ENCODE measurements at places on chromosomes 7 and 10.

GRCh38 chr7:120353171-120353570 is 80.2 kb downstream of the KCND2 start:
- no peak for DNase-seq

GRCh38 chr7:32479574-32480200 is 10.5 kb downstream of the LSM5 start:
- DNase-seq: no peak

DNA sequence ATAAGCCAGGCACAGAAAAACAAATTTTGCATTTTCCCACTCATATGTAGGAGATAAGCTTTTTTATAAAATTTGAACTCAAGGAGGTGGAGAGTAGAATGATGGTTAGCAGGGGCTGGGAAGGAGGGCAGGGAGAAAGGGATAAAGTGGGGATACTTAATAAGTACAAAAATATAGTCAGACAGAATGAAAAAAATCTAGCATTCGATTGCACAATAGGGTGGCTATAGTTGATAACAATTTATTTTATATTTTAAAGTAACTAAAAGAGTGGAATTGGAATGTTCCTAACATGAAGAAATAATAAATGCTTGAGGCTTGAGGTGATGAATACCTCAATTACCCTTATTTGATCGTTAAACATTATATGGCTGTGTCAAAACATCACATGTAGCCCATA is 415.7 kb upstream of the STEAP1 start:
- DNase-seq: no peak

DNA sequence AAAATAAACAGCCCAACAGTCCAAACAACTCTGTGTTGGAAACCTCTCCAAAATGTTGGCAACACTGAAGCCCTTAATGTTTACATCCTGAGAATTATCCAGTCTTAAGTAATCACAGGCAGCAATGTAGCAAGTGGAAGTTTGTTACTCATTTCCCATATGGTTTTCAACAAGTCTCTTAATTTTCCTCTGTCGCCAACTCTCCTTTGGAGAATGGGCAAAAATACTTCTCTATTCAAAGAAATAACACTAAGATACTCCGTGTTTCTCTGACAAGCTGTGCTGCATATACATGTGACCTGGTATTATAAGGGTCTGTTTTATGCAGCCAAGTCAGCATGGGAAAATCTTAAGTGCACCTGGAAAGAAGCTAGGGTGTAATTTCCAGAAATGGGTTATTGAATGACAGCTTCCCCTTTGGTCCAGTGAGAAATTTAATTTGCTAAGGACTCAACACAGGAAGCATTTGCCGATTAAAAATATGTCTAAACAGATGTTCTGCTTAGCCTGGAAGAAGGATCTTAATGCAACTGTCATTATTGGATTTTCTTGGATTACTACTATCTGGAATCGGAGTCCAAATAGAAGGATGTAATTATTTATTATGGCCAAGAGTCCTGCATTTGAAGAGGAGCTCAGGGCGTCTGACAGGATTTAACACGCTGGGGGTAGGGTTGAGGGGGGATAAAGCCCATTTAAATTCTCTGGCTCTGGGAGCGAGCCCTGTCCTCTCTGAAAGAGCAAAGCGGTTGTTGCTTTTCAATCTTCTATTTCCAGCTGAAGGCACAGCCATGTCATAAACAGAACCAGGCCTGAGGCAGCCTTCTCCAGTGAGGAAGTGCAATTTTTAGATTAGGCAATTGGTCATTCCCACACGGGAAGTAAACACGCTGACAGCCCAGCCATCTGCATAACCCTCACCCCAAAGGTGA is 73.1 kb downstream of the TLL2 start:
- no peak for DNase-seq

- DNase-seq: no peak
Measured at GRCh38 chr10:50799595-50799994, 59.9 kb downstream of the ASAH2B start.

- no peak for DNase-seq
Measured at GRCh38 chr7:91424371-91424770, 160.1 kb downstream of the FZD1 start.

DNA sequence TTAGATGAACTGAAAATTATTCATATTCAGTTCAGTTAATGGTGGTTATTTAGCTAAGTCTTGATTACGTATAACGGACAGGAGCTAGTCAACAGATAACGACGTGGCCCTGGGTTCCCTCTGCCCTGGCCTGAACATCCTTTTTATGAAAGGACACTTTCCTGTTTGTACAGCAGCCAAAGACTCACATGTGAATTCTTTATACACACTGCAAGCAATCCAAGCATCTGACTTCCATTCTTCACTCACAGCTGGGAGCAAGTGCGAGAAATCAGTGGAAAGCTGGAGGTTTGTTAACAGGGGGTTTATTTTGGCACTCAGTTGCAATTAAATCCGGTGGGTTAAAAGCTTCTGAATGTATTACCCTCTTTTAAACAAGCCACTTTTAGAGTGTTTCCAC is 148.1 kb upstream of the GDF10 start:
- no peak for DNase-seq

DNA sequence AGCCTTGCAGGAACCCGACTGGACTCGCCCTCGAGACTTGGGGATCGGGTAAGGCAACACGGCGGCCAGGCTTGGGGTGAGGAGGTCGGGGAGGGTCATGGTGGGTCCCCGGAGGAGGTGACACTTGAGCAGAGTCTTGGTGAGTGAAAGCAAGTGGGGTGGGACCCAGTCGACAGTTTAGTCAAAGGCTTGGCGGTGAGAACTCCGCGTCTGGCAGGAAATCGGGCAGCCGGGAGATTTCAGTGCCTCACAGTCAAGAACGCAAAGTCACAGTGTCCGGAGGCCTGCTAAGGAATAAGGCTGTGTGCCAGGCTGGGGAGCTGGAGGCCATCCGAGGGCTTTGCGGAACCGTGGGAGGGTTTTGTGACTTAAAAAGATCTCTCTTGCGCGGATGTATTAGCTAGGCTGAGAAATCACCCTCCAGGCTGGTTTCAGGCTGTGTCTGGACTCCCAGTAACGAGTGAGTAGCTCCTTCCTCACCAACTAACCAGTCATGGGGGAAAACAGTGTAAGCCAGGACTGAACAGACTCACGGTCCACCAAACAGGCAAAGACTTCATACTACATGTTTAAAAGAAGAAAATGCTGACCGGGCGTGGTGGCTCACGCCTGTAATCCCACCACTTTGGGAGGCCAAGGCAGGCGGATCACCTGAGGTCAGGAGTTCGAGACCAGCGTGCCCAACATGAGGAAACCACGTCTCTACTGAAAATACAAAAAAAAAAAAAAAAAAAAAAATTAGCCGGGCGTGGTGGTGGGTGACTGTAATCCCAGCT is 613 bp downstream of the AP5Z1 start:
- DNase-seq: no peak

GRCh38 chr7:121714559-121715303 is 158.2 kb upstream of the PTPRZ1 start:
- no peak for DNase-seq

- DNase-seq: no peak
Measured at GRCh38 chr7:73567846-73568685, 10.3 kb downstream of the TBL2 start.

DNA sequence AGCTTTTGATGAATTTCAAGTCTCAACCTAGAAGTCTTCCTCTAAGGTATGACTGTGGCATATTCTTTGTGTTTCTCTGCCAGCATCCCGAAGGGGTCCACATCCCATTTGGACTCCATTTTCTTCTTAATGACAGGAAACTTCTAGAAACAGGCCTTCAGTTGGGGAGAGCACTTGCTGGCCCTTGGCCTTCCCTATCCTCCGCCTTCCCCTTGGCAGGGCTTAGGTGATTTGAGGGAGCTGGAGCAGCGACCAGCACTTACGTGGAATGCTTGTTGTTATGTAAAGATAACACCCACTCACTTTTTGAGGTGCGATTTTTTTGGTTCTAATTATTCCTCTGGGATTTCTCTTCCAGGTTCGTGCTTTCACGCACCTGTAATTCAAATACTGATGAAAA is 42.9 kb upstream of the ZNF716 start:
- DNase-seq: no peak

- no peak for DNase-seq
Measured at GRCh38 chr7:136128050-136128449, 150.9 kb upstream of the MTPN start.

GRCh38 chr7:36318116-36318515 is 71.5 kb upstream of the ANLN start:
- no peak for DNase-seq

DNA sequence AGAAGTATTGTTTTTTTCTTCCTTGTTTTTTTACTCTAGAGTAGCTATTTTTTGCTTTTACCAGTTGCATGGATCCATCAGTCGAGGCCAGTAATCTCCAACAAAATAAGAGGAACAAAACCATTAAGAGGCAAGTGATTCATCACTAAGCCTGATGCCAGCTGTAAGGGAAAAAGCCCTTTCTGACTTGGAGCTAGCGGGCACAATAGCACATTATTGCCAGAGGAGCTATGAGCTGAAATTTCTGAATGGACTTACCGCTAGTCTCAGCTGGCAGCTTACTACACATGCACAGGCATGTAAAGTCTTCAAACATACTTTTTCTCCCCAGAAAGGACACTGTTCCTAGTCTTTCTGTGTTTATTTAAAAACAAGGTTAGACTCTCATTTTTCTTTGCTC is 41.6 kb upstream of the PTPRZ1 start:
- DNase-seq: no peak

- no peak for DNase-seq
Measured at GRCh38 chr7:112484671-112485167, 3.9 kb downstream of the LSMEM1 start.

GRCh38 chr7:5682551-5683279 is 98.7 kb downstream of the RNF216 start:
- DNase-seq: no peak
